ENCODE measurements at places on chromosomes 2 and 18. TPM values are rescaled to one million over a fixed set of nuclear protein-coding genes. Genes with fewer than 3 reads are reported as not detected.
A peak's percentile ranks its signal among the peaks of the same experiment; 100 is the strongest.

DNA sequence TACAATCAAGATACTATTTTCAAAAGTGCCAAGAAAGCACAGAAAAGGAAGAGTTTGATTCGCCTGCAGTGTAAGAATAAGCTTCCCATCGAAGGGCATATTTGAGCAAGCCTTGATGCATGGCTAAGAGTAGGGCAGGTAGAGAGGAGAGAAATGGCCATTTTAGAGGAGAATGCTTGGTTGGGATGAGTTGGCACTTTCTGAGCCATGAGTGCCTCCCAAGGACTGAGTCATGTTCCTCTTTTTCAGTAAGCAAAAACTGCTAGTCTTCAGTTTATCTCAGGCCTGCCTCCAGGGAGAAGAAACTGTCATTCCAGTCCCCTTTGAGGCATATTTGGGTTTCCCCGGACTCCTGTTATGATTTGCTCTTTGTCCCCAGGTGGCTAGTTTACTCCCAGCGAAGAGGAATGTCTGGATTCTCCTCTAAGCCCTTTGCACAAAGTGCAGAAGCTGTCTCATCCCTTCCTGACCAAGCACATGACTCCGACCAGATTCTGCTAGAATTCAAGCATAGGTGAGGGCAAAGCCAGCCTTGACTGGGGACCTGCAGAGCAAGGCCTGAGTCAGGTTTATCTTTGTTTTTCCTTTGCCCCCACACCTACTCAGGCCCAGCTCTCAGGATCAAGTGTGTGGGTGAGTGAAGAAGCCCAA lies 115.2 kb downstream of the TTC32 start:
- no peaks in the 10 kb centered on the region for H3K36me3 ChIP-seq
- no peak overlapping the region for H3K27ac ChIP-seq
- DNase-seq, result no peak

The CYP27C1 gene
- total RNA-seq, result not detected

The ANKZF1 gene
- 39.2 TPM for total RNA-seq

DNA sequence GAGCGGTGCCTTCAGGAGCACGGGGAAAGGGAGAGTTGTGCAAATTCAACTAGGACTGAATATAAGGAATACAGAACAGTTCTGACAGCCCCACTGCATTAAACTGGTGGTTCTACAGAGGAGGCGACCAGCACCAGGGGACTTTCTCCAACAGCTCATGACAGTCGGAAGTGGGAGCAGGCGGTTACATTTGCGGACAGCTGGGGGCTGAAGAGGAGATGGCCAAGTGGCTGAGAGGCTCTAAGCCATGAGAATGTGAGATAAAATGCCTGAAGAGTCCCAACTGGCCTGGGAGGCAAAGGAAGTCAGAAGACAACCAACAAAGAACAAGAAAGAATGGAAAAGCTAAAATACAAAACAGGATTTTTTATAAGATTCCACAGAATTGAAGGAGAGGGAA lies 141.3 kb downstream of the L3MBTL4 start:
- H3K4me3 ChIP-seq, result no peak overlapping the region
- H3K27me3 ChIP-seq, result no peaks in the 10 kb centered on the region
- H3K27ac ChIP-seq, result no peak overlapping the region
- no peaks in the 10 kb centered on the region for H3K36me3 ChIP-seq
- DNase-seq, result no peak

DNA sequence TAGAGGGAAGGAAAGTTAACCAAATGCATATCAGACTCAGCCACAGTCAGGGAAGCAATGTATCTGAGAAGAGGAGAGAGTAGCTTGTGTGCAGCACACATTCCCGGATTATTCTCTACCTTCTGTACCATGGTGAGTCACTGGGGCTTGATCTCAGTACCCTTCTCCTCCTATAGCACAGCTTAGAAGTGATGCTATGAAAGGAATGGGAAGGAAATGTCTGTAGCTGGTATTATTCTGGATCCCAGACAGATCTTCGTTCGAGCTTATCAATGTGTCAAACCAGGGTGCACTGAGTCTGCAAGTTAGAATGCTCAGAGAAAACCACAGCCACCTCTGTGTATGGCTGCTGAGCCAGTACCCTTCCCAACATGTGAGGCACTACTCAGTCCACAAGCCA lies 88.0 kb upstream of the NFU1 start:
- DNase-seq, result no peak
- no peaks in the 10 kb centered on the region for H3K4me1 ChIP-seq
- H3K27me3 ChIP-seq, result no peaks in the 10 kb centered on the region
- H3K27ac ChIP-seq, result no peak overlapping the region
- H3K4me3 ChIP-seq, result no peak overlapping the region
- peaks cover 3% of the 10 kb centered on the region for H3K36me3 ChIP-seq

The ANKRD62 gene
- total RNA-seq, result not detected

DNA sequence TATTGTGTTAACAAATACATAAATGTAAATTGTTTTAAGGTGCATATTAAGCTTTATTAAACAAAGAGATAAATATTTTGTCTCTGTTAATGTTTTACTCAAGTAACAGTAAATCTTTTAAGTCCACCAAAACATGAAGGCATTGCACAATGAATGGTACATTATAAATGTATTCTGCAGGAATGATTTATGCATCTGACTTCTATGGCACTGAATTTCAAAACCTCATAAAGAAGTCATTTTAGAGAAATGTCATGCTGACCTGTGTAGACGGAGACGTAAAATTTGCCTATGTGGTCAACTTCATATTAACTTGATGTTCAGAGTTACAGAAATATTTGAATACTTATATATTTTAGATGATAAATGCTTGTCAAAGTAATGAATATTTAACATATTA lies 194.7 kb downstream of the BABAM2 start:
- H3K27me3 ChIP-seq, result no peaks in the 10 kb centered on the region
- no peak overlapping the region for H3K4me3 ChIP-seq
- H3K36me3 ChIP-seq, result no peaks in the 10 kb centered on the region
- H3K4me1 ChIP-seq, result no peaks in the 10 kb centered on the region
- DNase-seq, result no peak

DNA sequence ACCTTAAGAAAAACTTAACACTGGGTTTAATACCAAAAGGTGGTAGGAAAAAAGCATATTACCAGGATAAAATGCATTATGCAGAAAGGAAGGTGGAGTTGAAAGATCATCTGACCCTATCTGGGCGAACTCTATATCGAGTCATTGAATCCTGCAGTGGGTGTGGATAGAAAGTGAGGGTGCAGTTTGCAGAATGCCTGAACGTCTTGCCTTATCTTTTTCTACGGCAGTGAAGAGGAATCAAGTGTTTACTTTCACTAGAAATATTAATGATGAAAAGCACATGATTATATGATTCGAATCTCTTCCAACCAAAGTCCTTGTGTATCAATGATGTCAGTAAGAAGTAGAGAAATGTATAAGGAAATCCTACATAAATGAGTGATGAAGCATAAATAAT lies 4.3 kb upstream of the CAVIN2 start:
- H3K4me3 ChIP-seq, result no peak overlapping the region
- H3K36me3 ChIP-seq, result no peaks in the 10 kb centered on the region
- no peak overlapping the region for H3K27ac ChIP-seq
- DNase-seq, result no peak

DNA sequence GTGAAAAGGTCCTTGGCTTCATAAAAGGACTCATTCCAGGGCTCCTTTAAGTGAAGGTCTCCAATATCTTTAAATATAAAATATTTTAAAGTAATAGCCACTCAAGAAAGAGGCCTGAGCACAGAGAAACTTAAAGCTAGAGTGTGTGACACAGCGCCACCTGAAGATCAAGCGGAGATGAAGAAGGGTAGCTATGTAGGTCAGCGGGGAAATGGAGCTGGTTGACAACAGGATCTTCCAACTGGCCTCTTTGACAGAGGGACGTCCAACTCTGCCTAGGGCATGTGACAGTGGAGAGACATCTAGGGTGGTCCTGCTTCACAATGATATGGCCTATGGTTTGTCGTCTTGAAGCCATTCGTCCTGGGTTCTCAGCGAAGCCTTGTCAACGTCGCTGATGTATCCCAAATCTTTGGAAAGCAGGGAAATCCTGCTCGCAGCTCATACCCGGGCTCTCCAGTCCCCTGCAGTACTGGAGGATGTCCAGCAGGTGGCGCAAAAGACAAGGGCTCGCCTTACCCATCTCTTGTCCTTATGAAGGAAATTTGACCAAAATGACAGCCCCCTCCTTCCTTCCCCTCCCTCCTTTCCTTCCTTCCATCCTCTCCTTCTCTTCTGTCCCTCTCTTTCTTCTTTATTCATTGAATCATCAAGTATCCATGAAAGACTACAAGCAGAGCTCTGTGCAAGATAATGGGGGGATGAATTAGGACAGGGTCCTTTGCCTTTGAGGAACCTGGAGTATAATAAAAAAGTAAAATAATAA lies 59.6 kb downstream of the LONRF2 start:
- no peaks in the 10 kb centered on the region for H3K36me3 ChIP-seq
- no peak for DNase-seq
- H3K4me3 ChIP-seq, result no peak overlapping the region
- H3K27ac ChIP-seq, result no peak overlapping the region

GRCh38 chr2:162967811-162968210 lies 129.2 kb upstream of the KCNH7 start:
- H3K4me3 ChIP-seq, result no peak overlapping the region
- H3K27me3 ChIP-seq, result no peaks in the 10 kb centered on the region
- no peaks in the 10 kb centered on the region for H3K4me1 ChIP-seq
- H3K27ac ChIP-seq, result no peak overlapping the region

DNA sequence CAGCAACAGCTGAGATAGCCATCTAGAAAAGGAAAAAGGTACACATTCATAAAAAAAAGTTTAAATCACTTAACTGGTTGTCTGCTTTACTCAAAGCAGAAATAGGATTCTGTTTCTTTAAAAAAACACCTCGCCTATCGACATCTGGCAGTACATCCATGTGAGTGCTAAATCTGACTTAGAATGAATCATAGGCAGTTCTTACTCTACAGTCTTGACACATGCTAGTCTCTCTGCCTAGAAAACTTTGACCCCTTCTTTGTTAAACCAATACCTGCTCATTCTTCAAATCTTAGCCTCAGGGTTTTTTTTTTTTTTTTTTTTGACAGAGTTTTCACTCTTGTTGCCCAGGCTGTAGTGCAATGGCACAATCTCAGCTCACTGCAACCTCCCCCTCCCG lies 37.1 kb upstream of the GPR75 start:
- DNase-seq, result no peak
- H3K27me3 ChIP-seq, result no peaks in the 10 kb centered on the region
- H3K4me3 ChIP-seq, result no peak overlapping the region
- peaks cover 4% of the 10 kb centered on the region for H3K36me3 ChIP-seq
- no peaks in the 10 kb centered on the region for H3K4me1 ChIP-seq
- H3K27ac ChIP-seq, result no peak overlapping the region

- H3K27ac ChIP-seq, result no peak overlapping the region
- H3K36me3 ChIP-seq, result no peaks in the 10 kb centered on the region
- peak overlapping the region; percentile 56 for H3K4me3 ChIP-seq
- peaks cover 13% of the 10 kb centered on the region for H3K4me1 ChIP-seq
Measured at GRCh38 chr2:222304737-222305515, 6.1 kb upstream of the PAX3 start.
